ENCODE measurements at places on chromosomes 13 and 19.

DNA sequence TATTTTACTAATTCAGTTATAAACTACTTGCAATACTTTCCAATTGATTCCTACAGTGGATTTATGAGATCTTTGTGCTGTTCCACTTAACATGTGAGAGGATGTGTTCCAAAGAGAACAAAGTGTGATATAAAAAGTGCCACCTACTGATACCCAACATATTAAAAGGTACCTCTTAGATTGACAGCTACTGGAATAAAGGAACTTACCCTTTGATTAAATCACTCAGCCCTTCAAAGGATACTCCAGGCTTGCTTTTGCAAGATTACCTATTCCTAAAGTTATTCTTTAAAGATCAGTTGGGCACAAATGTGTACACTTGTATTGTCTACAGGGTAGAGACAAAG, 65.9 kb downstream of the DCT start:
- no peak for DNase-seq

DNA sequence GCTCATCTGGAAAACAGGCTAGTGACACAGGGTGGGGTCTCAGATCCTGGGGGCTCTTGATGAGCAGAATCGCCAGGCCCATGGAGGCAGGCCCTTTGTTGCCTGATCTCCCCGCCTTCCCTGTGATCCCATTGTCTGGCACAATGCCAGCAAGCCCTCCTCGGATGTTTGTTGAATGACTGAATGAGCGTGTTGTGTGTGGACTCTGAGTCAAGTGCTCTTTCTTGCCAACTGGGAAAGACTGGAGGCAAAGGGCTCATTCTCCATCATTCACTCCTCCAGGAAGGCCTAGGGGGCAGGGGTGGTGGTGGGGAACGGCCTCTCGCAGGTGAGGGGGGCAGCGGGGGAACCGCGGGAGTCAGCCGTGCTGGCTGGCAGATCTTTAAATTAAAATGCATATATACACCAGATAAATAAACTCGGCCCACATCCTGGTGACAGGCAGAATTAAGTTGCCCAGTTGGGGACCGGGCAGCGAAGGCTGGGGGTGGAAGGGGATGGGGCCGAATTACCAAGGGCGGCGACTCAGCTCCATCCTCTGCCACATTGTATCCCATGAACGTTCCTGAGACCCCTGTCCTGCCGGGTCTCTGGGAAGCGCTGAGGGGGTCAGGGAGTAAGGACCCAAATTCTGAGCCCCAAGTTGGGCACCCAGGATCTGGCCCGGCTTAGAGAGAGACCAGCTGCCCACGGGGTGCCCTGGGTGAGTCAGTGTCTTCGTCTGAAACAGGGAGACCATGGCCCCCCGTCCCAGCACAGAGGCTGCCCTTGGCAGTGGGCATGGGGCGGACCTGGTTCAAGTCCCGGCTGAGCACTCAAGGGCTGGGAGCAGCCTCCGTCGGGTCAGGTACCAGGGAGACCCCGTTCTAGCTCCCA, 24.5 kb downstream of the EFNA2 start:
- DNase-seq, result no peak

GRCh38 chr13:110338441-110339101, 31.5 kb downstream of the COL4A2 start:
- DNase-seq, result peak; percentile 70

DNA sequence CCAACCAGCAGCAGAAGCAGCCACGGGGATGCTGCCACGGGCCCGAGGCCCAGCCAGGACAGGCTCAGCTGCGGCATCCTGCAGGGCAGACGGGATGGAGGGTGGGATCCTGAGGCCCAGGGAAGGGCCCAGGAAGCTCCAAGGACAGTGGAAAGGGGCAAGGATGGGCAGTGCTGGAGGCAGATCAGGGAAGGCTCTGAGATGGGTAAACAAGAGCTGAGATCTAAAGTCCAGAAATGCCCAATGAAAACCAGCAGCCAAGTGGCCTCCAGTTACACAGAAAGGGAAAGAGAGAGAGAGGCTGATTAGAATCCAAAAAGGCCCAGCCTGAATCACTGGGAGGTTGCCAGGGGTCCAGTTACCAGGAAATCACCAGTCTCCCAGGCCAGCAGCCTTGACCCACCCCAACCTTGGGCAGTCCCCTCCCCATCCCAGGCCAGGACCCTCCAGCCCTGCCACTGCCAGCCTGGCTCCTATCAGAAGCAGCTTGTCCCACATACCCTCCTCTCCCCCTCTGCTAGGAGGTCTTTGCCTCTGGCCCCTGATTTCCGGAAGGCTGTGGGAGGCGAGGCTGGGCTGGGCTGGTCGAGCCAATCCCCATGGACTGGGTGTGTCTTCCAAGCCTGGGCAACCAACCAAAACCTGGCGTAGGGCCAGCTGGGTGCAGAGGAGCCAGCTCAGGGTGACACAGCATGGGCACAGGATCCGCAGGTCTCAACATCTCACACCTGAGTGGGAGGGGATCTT, at the start of gene CYP4F11:
Gene CYP4F11 (minus strand): TSS at position 198 of the 747 bp plus-strand sequence. CDS start 121 bp downstream, at position 77.
- no peak for DNase-seq

DNA sequence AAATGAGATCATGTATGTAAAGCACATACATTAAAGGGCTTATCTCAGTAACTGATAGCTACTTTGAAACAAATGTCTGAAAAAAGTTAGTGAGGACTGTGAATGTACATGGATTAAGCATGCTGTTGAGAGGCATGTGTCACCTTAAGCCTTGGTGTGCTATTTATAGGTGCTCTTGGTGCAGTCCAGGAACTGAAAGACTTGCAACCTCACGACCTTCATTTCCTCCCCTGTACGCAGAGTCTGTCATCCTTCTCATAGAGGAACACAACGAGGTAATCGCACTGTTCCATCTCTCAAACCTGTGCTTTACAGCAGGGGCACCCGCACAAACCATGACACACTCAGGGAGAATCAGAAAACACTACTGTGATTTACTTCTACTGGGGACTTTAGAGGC, 65.6 kb downstream of the UFM1 start:
- DNase-seq, result no peak

DNA sequence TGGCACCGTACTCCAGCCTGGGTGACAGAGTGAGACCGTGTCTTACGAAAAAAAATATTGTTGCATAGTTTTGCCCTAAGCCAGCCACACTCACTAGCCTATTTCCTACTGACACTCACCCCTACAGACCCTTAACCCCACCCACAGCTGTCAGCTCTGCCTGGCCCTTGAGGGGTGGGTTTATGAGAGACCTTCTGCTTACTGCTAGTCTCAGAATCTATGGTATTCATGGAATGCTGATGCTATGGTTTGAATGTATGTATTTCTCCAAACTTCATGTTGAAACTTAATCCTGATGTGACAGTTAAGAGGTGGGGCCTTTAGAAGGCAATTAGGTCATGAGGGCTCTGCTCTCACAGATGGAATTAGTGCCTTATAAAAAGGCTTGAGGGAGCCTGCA, 79.2 kb upstream of the LRCH1 start:
- no peak for DNase-seq

DNA sequence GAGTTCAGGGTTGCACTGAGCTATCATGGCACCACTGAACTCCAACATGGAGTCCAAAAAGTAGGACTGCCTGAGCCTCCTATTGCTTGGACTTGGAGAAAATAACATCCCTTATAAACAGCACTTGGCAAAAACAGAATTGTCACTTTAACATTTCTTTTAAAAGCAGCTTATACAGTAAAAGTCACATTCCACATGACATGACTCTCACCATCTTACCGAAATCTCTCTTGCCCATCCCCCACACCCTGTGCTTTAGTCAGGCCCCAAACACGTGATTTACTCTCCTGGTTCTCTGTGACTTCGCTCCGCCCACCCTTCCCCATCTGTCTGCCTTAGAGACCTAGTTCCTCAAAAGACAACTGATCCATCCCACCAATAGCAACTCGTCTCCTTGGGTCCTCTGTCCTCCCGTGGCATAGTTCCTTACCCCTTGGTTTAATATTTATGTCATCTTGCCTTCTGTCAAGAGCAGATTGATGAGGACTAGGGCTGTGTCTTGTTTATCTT, 4.6 kb downstream of the SAFB start:
- peak; percentile 19 for DNase-seq

GRCh38 chr19:17424743-17425365, 5.0 kb downstream of the MVB12A start:
- DNase-seq, result peak; percentile 95

DNA sequence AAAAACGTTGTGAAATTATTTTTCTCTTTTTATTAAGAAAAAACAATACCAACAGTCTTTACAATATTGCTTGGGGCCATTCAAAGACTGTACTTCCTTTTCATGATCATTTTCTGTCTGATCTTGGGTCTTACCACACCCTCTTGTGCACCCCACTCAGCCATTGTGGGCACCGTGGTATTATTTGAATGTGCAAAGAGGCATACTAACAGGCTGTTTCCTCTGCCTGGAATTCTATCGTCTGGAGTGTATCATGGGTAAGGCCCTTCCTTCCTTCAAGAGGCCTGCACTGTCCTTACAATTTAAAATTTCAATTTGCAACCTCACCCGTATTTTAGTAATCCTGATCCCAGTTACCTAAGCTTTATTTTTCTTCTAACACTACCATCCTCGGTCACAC, 76.5 kb downstream of the FGF14 start:
- no peak for DNase-seq

DNA sequence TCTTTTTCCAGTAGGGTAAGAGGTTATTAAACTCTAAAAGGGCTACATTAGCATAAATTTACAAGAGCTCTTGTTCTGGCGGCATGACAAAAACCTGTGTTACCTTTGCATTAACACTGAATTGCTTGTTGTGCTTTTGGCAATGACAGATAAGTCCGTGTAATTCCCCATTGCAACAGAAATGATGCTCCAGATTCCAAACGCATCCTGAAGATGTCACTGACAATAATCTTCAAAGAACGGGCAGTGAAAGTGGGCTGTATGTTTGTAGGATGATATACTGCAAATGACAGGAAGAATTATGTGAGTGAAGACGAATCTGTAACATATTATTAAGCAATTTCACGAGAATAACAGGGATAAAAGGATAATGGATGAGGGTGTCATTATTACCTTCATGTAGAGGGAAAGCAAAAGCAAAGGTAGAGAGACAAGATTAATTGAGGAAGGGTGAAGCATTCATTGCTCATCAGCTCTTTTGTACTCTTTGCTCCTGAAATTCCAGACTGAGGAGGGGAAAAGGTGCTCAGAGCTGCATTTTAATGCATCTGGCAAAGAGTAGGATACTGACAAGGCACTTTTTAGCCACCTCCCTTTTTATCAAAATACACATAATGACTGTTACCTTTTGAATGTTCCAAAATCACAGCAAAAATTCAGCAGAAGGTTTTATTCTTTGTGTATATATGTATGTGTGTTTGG, 38.5 kb upstream of the MAB21L1 start:
- no peak for DNase-seq

- no peak for DNase-seq
Observed at GRCh38 chr19:41226874-41227390, 7.9 kb downstream of the AXL start.

GRCh38 chr13:110293037-110293436, 13.9 kb downstream of the COL4A1 start:
- DNase-seq, result no peak

GRCh38 chr19:58550362-58551122, 4.4 kb downstream of the CHMP2A start:
- no peak for DNase-seq

- DNase-seq, result no peak
Observed at GRCh38 chr13:111043575-111043982, 71.5 kb upstream of the ARHGEF7 start.

- peak; percentile 58 for DNase-seq
Observed at GRCh38 chr19:44576843-44577565, 36.4 kb upstream of the IGSF23 start.

DNA sequence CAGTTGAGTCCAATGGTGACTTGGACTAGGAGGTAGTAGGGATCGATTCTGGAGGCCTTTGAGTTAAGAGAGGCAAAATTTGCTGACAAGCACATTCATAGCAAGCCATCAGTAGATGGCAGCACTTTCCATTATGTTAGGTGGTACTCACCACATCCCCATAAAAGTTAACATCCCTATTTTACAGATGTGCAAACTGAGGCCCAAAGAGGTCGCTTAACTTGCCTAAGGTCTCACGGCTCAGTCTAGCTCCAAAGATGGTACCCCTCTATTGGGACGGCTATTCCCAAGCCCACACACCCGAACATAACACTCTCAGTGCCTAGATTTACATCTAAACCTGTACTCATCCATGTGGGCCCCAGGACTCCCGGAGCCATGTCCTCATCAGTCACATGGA, 21.5 kb upstream of the FOSB start:
- DNase-seq, result peak; percentile 49

DNA sequence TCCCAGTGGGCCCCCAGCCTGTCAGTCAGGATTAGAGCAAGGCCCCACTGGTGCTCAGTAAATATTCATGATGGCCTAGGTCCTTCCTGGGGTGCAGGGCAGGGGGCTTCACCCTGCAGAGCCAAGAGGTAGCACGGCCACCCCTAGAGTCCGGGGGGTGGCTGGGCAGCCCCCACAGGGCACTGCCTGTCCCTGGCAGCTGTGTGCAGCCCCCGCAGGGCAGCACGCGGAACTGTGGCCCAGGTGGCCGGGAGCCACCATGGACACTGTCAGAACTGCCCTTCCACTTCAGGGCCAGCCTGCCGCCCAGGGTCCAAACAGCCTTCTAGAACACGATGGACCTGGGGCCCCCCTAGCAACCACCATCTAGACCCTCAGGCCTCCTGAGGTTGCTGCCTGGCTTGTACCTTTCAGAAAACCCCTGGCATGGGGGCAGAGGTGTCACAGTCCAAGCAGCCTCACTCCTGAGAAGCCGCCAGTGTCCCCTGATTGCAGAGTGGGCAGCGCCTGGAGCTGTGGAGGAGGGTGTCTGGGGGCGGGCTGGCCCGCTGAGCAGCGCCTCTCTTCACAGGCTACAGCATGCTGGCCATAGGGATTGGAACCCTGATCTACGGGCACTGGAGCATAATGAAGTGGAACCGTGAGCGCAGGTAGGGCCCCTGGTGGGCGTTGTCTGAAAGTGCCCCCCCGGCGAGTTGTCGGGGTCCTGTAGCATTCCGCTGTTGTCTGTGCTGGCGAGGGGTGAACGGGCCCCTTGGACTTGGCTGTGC, 2.9 kb upstream of the YJEFN3 start:
- no peak for DNase-seq

DNA sequence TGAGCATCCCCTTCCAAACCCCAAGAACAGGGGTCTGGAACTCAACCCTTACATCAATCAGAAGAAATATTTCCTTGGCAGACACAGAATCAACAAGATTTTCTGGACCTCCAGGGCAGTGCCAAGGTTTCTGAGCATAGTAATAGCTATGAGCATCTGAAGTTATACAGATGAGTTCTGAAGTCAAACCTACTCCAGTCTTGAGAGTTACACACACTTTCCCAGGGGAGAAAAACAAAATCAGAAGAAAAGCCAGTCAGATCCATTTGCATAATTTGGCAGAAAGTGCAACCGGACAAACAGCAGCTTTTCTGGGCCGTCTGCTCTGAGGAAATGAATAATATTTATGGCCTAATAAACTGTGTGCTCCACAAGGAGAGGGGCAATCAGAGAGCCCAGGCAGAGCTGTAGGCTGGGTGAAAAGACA, 93.1 kb downstream of the KL start:
- DNase-seq, result no peak

- no peak for DNase-seq
Observed at GRCh38 chr13:83831796-83832195, 50.5 kb downstream of the SLITRK1 start.

- peak; percentile 12 for DNase-seq
Observed at GRCh38 chr13:105971312-105971711, 564.1 kb downstream of the EFNB2 start.
